ENCODE measurements at places on chromosomes 1 and 21.

- DNase-seq = no peak
Observed at GRCh38 chr21:37792046-37792445, 124.2 kb downstream of the KCNJ6 start.

DNA sequence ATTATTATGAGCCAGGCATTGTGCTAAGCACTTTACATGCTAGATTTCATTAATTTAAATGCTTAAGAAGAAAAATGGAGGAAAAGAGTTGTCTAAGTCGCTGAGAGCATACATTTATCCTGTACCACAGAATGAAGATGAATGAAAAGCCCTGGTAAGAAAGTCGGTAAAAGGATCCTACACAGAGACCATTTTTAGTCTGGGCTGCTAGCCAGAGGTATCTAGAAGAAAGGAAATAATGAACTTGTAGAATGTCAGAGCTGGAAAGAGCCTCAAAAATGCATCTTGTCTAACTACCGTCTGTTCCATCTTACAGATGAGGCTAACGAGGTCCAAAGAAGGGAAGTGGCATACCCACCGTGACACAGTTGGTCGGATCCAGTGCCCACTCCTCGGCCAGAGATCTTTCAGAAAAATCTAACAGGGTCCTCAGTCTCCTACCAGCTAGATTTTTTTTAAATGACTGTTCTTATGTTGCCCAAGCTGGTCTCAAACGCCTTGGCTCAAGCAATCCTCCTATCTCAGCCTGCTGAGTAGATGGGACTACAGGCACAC, 12.2 kb upstream of the TNR start:
- DNase-seq = no peak

DNA sequence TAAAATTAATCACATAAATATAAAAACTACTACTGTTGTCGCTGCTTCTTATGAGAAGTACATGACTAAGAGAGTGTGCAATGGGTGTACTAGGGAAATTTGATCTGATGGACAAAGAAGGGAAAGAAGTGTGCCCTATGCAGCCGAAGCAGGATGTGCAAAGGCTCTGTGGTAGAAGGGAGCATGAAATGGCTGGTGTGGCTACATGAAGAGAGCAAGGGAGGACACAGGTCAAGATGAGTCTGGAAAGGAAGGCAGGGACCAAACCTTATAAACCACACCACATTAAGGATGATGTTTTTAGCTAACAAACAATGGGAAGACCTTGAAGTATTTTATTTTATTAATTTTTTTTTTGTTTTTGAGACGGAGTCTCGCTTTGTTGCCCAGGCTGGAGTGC, 20.0 kb downstream of the MAB21L3 start:
- DNase-seq = no peak

DNA sequence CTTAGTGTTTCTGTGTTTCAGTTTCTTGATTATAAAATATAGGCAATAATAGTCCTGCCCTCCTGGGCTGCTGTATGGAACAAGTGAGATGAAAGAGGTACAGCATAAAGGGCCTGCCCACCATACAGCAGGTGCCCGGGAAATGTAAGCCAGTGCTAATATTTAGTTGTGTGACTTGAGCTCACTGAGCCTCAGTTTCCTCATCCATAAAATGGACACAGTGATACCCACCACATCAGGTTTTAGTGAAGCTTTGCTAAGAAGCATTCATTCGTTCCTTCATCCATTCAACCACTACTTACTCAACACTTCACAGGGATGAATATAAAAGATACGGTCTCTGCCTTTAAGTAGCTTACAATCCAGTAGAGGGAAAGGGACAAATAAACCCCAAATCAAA, 19.9 kb downstream of the CNTN2 start:
- no peak for DNase-seq

GRCh38 chr21:41216486-41216885, 48.5 kb downstream of the BACE2 start:
- no peak for DNase-seq

- no peak for DNase-seq
Observed at GRCh38 chr1:177355575-177355974, 184.8 kb downstream of the BRINP2 start.

DNA sequence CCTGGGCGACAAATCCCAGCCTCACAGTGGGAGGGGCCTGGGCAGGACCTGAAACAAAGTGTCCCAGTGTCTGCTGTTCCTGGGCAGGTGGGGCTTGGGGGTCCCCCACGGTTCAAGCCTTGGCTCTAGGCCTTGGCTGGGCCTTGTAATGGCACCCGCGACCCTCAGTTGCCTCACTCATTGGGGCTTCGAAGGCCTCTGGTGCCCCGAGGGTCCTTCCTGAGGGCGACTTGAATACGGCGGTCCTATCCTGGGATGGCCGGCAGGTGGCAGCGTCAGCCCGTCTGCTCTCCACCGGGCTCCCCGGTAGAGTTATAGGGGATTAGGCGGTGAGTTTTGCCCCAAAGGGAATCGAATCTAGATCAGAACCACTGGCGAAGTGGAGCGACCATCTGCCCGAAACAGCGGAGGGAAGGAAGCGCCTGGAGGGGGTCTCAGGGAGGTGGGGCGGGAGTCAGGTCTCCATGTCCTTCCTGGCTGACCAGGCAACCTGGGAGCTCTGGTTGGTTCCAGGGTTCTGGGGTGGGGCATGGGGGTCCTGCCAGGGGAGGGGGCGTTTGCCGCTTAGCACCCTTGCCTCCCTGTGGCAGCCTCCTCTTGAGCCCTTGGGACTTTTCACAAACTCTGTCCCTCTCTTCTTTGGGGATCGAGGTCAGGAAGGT, 2.1 kb upstream of the PEX10 start:
- DNase-seq = peak; percentile 47

GRCh38 chr1:184533915-184534314, 147.1 kb downstream of the C1orf21 start:
- no peak for DNase-seq

DNA sequence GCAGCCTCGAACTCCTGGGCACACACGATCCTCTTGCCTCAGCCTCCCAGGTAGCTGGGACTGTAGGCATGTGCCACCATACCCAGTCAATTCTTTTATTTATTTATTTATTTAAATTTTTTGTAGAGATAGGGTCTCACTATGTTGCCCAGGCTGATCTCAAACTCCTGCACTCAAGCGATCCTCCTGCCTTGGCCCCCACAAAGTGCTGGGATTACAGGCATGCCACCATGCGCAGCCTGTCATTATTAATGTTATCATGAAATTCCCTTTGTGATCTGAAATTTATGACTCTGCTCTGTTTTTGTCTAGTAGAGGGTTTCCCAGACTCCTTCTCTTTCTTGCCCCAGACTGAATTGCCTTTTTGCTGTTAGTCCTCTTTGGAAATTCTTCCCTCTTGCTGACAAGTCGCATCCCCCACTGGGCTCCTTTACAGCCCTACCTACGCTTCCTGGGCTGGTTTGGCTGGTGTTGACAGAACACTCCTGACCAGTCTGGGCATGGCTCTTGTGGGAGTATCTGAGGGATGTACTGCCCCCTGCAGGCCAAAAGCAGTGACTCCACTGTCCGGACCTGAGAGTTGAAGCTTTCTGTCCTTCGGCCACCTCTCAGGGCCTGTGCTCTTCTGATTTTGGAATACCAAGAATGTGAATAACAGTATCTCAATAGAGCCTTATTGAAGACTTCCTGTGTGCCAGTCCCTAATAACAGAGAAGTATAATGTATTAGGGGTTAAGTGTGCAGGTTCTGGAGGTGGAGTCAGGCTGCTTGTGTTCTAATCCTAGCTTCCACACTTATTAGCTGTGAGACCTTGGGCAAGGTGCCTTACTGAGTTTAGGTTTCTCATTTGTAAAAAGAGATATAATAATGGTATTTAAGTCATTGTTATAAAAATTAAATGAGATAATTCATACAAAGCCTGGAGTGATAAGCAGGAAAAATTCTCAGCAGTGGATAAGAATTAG, 28.2 kb downstream of the TCEANC2 start:
- DNase-seq = peak; percentile 4

GRCh38 chr1:15735304-15736037, 587 bp upstream of the SLC25A34 start:
- DNase-seq = no peak

DNA sequence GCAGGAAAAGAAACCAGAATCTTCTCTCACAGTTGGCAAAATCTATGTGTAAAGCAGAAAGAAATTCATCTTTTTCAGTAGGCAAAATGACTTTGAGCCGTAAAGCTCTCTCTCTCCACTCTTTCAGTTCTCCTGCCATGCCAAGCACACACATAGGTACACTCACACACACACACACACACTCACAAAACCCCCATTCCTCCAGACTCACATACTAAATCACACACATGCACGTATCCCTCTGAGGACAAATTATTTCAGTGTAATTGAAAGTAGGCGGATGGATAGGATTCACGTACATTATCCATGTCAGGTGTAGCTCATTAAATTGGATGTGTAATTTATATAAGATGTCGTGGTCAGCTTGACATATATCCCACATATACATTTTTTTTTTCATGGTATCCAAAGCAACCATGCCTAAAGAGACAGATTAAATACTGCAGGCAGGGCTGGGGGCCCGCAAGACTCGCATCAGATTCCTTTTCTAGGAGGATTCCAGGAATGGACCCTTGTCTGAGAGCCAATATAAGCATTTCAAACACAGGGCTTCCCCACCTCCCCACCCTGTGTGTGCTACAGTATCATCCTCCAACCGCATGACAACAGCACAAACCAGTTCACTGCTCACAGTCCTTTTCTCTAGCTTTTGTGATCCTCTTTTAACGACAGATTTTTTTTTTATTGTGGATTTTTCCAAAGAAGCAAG, 320.9 kb downstream of the PCP4 start:
- DNase-seq = no peak

DNA sequence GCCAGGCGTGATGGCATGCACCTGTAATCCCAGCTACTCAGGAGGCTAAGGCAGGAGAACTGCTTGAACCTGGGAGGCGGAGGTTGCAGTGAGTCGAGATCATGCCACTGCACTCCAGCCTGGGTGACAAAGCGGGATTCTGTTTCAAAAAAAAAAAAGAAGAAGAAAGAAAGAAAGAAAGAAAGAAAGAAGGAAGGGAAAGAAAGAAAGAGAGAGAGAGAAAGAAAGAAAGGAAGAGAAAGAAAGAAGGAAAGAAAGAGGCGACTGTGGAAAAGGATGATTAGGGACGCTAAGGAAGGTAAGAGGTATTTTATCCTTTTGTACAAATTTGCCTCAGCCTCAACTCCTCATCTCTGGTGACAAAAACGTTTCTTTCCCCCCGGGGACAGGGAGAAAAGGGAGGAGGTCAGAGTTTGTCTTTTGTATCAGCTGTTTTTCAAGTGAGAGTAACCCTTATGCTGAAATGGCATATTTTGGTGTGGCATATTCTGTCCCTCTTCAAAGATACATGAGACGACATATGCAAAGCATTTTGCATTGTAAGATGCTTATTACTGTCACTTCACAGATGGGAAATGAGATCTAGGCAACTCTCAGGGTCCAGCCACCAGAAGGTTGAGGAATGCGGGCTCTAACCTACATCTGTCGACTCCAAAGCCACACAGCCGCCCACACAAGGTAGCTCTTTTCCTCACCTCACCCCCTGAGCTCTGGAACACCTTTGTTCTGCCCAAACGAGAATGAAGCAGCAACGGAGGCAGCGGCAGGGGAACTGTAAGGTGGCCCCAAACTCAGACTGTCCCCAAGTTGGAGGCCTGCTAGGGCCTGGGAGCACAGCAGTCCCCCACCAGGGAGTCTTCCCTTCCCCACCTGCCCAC, 38.0 kb downstream of the NUAK2 start:
- DNase-seq = no peak

DNA sequence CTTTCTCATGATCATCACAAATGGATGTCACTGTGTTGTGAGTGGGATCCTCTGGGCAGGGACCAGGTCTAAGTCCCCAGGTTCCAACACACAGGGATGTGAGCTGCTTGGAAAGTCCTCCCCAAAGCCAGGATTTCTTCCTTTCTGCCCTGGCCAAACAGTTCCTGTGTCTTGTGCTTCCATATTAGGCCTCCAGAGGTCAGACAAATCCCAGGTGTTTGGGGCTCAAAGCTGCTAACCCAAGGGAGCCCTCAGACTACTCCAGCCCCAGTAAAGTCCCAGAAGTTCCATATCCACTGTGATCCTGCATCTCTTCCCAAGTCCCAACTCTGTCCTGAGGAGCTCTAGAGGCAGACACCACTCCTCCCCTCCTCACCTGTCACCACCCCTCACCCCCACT, 27.7 kb upstream of the MAGOH start:
- DNase-seq = no peak

DNA sequence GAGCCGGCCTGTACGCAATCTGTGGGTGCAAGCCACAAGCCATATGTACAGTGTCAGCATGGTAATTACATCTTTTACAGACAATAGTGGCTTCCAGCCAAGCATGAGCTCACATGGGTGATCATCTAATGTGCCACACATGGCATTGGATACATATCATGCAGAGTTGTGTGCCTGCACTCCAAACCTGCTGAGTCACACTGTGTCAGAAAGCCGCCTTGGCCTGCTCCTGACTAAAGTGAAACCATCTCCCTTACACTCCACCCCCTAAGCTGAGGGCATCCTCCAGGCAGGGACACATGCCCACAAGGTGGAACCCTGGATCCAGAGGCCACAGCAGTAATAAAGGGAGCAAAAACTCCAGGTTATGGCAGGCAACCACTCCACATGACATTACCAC, 72.5 kb downstream of the KCNT2 start:
- no peak for DNase-seq

DNA sequence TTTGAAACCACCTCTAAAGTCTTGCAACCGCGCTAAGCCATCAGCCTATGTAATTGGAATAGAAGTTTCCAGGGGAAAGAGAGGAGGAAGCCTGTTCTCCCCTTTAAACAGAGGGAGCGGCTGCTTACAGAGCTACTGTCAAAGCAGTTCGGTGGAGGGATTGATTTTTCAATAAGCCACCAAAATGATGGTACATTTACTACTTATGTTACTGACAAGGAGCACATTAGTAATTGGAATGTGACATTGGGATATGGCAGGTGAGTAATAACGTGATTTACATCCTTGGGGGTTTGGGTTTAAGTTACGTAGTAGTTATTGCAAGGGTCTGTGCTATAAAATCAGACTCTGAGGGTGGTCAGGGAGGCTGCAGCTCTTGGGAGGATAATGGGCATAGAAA, 257.3 kb downstream of the KAZN start:
- no peak for DNase-seq

DNA sequence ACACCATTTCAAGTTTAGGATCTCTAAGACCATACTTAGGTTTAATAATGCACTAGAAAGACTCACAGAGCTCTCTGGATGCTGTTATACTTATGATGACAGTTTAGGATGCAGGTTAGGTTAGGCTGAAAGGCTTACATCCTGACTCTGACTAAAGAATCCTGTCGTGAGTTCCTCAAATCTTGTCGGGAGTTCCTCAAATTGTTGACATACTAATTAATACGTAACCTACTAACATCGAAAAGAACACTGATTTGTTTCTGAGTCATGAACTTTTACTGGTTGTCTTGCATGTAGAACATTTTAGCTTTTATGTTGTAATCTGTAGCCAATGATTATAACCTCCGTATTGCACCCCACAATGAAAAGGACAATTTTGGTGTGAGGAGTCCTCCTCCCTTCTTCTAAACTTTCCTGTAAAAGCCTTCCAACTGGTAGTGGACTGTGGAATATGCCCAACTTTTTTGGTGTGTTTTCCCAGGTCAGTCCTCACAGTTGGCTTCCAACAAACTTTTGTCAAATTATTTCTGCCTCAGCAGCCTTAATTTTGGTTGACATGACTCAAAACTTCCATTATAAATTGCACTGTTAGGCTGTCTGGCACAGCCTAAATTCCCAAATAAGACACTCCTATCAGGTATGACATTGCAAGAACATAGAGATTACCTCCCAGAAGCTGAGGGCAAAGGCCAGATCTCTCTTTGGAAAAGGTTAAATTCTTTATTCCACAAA, 107.9 kb upstream of the PALMD start:
- DNase-seq = no peak

GRCh38 chr1:228333739-228334115, 72.9 kb downstream of the TRIM11 start:
- DNase-seq = no peak

All from stimulated activated CD4-positive, alpha-beta T cell treated with anti-CD3 and anti-CD28 coated beads, Interleukin-1b, Interleukin-23, amount 100 ng/mL, for 1 hour (primary cell).